ENCODE measurements at places on chromosomes 1 and 21.

DNA sequence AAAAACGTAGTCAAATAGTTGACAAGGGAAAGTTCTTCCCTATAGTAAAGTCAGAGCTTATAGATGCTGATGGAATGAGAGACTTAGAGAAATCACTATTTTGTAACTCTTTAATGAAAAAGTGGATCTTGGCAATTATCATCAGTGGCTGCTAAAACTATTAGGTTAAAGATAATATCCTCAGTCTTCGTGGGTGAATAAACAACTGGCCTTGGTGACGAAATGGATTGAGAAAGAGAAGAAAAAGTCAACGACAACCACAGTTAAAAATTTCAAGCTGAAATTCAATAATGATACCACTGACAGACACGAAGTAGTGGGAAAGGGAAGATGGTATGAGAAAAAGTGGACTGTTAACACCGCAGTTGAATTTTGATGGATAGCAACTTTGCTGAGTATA lies 90.0 kb upstream of the GNG4 start:
- DNase-seq = no peak

GRCh38 chr1:60431593-60431992 lies 358.0 kb upstream of the C1orf87 start:
- DNase-seq = no peak

- DNase-seq = no peak
Measured at GRCh38 chr1:119736649-119737039, 24.9 kb downstream of the PHGDH start.

DNA sequence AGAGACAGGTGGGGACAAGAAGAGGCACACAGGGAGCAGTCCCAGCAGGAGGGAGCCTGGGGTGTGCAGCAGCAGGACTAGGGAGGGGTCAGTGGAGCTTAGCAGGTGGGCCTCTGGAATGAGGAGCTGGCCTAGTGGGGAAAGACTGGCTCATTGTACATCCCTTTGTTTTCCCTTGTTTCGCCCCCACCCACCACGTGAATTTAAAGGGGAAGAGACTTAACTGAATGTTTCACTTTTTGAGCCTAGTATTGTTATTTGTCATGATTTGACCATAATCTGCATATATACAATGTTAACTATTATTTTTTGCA lies 181.7 kb downstream of the DHRS3 start:
- DNase-seq = no peak

GRCh38 chr1:983798-984475 lies 2.0 kb upstream of the PERM1 start:
- no peak for DNase-seq

DNA sequence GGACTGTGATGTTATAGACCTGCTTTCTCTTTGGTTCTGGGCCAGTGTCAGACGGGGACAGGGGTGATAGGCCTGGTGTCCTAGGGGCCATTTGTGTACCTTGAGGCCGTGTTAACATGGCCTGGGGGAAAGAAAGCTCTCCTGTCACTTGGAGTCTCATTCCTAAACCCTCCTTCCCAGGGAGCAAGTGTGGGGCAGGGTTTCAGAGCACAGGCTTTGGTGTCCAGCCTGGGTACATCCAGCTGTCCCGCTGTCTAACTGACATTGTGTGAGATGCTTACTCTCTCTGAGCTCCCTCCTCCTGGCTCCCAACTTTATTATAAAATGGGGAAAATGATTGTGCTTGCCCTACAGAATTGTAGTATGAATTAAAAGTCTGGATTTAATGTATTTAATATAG lies 32.6 kb upstream of the EPHA8 start:
- no peak for DNase-seq

GRCh38 chr1:107494061-107494460 lies 353.2 kb downstream of the NTNG1 start:
- no peak for DNase-seq

GRCh38 chr1:110515041-110515440 lies 3.9 kb downstream of the KCNA10 start:
- no peak for DNase-seq

GRCh38 chr1:177442584-177442983 lies 271.8 kb downstream of the BRINP2 start:
- no peak for DNase-seq

GRCh38 chr1:119220991-119221390 lies 80.5 kb upstream of the WARS2 start:
- no peak for DNase-seq

- no peak for DNase-seq
Measured at GRCh38 chr1:197252973-197253372, 15.1 kb upstream of the CRB1 start.

Data from ELF-1 (cell line).